ENCODE measurements at places on chromosomes 3 and 15.
A peak's percentile ranks its signal among the peaks of the same experiment; 100 is the strongest.

DNA sequence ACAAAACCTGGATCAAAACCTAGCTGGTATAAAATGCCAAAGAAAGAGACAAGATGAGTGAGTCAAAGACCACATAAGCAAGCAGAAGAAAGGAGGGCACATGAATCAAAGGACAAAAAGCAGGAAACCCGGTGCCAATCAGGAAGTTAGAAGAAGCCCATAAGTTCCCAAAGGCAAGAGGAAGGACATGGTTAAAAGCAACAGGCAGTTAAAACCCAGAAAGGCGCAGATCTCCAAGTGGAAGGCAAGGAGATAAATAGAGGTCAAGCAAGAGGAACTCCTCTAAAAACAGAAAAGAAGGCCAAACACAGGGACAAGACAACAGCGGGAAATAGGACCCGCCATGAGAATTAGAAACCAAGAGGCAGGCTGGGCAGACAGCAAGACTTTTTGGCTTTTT, 4.4 kb downstream of the TMOD2 start:
- no peak for DNase-seq

GRCh38 chr3:107797586-107797985, 274.8 kb downstream of the BBX start:
- peak; percentile 21 for DNase-seq

DNA sequence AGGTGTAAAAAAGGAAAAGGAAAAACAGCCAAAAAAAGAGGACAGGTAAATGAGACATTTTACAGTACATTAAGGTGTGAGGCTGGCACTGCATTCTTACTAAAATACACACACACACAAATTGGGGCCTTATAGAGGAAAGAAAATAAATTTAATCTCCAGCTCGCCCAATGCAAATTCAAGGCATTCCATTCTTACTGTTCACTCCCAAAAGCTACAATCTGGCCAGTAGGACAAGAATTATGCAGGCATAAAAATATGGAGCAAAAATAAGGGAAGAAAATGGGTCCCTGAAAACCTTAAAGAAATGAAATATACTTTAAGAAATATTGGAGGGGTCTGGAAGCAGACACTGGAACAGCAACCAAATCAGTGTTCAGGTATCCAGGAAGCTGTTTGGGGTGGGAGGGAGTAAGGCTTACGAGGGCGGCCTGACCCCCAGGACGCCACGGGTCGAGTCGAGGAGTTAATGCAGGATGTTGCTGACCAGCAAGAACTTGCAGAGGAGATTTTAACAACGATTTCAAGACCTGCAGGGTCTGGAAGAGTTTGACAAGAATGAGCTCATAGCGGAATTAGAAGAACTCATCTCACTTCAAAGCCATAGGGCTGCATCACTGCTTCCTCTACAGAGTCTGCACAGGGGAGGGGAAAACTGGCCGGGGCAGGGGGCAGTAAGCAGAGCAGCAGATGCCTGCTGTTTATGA, 245.5 kb downstream of the TBL1XR1 start:
- no peak for DNase-seq

GRCh38 chr15:70378126-70379031, 280.7 kb upstream of the TLE3 start:
- DNase-seq = no peak

DNA sequence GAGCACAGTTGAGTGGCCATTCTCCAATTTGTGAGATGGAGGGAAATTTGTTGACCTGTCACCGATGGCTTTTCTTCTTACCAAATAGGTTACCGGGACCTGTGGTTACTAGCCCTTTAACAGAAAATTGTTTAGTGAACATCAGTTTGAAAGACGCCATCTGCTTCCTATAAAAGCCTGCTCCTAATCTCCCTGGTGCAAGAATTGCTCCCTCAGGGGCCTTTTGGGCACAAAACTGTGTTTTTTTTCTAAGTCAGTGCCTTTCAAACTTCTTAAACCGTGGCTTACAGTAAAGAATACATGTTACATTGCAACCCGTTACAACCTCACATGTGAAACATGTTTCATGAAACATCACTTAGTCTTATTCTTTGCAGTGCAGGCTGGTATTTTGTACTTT, 15.0 kb downstream of the CACNA2D3 start:
- DNase-seq = no peak

GRCh38 chr3:43161684-43162229, 55.9 kb upstream of the POMGNT2 start:
- DNase-seq = no peak

- no peak for DNase-seq
These were observed 299.4 kb upstream of the GADL1 start for GRCh38 chr3:31193871-31194270.

DNA sequence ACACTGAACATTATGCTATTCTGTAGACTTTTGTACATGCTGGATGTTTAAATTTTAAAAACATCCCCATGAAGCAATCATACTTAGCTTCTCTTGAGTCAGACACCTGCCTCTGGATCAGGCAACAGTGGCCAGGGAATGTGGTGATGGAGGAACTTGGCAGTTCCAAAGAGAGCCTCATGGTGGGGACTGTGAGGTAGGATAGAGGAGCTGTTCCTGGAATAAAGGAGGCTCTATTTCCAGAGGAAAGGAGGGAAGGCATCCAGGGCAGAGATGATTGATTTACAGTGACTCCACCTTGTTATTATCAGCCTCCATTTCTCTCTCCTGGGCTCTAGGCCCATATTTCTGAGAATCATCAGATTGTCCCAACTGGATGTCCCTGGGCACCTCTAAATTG, 35.0 kb upstream of the ABHD17C start:
- DNase-seq = no peak

DNA sequence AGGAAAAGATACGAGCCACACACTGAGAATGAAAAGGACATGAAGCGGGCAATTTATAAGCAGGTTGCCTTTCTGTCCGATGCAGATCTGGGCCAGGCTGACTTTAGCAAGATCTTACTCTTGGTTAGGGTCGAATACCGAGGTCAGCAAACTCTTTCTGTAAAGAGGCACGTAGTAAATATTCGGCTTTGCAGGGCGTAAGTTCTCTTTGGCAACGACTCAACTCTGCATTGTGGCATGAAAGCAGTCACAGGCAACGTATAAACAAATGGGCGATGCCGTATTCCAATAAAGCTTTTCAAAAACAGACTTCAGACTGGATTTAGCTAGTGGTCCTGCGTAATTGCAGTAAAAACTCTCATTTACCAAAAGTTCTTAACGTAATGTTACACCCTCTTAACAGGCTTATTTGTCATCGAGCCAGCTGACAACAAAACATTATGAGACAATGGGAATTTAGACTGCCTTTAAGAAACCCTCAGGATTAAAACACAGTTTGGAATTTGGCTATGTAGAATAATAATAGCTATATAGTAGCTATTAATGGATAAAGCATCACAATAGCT, 13.1 kb upstream of the RPL35A start:
- DNase-seq = no peak

- DNase-seq = no peak
These were observed 10.0 kb upstream of the ST8SIA2 start for GRCh38 chr15:92383519-92384324.

DNA sequence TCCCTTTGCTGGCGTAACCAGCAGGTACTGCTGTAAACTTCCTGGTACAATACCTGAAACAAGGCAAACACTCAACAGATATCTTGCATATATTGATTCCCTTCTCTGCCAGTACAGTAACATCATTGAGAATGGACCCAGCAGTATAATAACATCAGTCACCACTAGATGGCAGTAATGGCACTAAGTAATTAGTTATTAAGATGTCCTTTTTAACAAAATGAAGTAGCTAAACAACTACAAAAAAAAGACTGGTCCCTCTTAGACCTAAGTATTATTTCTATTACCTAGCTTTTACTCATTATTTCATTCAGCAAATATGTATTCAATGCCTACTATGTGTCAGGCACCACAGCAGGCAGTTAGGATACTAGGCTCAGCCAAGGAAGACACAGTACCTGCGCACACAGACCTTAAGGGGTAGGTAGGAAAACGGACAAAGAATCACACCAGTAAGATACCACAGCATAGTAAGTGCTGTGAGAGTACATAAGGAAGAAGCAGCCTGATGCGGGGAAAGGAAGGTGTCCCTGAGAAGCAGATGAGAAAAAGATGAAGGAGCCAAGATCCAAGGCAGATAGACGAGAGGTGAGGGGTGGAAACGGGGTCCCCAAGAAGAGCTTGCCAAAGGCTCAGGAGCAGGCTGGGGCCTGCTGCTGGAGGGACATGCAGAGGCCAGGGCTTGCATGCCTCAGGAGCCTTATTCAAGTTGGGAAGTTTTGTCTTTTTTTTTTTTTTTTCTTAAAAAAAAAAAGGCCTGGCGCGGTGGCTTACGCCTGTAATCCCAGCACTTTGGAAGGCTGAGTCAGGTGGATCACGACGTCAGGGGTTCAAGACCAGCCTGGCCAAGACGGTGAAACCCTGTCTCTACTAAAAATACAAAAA, 102.7 kb upstream of the CHD2 start:
- DNase-seq = peak; percentile 76

GRCh38 chr3:42195879-42196330, 70.1 kb downstream of the CCK start:
- DNase-seq = no peak

GRCh38 chr15:71654720-71655174, 155.6 kb upstream of the NR2E3 start:
- no peak for DNase-seq

DNA sequence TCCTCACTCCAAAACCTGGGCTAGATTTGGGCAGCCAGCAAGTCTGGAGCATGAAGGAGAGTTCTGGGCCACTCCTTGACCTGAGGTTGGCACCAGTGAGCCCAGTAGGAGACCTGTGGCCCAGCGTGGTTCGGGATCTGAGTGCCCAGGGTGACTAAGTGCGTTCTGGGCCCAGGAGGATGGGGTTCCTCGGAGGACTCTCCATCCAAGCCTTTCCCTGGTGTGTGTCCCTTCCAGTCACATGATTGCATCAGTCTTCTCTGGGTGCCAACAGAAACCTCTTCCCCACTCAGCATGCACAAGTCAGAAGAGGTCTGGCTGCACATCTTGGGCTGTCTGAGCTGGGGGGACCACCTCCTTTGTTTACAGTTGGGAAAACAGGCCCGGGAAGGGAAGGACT, 14.9 kb downstream of the TMEM43 start:
- no peak for DNase-seq

DNA sequence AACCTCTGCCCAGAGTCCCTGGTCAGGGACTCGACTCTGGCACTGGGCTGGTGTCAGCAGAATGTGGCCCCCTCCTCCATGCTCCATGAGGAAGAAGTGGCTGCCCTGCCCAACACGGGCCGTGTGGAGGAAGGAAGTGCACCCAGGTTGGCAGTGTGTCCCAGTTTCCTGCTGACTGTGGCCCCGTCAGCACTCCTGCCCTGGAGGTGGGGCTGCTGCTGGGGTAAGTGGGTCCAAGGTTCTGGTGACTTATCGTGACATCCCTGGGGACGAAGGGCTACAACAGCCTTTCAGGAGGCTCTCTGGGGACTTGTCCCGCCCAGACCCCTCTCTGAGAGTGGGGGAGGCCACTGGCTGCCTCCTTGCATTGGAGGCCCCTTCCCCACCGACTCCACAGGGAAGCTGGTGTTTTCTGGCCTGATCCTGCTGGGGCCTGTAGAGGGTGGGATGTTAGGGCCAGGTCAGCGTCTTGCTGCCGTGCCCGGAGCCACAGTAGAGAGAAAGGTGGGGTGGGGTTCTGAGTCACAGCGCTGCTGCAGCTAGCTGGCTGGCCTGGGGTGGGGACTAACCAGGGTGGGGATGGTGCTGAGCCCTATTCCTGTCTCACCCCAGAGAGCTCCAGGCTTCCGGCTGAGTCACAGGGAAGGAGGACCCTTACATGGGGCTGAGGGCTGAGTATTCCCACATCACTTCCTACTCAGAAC, 10.5 kb downstream of the SEMA4B start:
- DNase-seq = peak; percentile 93

GRCh38 chr3:169964176-169964575, 2.4 kb upstream of the SEC62 start:
- peak; percentile 15 for DNase-seq

DNA sequence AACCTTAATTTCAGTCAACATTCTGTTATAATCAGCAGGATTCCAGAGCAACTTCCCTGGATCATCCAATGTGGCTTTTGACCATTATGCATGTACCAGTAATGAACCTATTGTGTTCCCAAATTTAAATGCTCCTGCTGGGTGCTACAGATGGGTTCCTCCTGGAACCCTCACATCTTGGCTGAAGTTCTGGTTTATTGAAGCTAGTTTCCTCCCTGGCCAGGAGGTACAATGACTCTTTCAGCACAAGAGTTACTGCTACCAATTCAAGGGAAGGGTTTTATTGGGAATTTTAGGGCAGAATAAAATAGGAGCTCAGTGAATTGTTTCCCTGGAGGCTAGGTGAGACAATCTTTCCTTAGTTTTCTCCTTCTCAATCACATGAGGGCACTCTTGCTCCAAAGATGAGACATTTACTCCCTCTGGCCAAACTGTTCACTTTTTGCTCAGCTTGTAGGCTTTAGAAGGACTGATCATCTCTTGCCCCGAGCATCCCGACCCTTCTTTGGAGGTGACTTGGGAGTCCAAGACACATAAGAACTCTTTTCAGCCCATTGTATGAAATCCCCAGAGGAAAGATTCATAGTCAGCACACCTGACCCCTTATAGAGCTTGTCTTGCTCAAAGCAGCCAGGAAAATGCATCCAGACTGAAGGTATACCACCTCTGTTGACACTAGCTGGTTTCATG, 8.8 kb upstream of the NPHP3 start:
- DNase-seq = peak; percentile 46

DNA sequence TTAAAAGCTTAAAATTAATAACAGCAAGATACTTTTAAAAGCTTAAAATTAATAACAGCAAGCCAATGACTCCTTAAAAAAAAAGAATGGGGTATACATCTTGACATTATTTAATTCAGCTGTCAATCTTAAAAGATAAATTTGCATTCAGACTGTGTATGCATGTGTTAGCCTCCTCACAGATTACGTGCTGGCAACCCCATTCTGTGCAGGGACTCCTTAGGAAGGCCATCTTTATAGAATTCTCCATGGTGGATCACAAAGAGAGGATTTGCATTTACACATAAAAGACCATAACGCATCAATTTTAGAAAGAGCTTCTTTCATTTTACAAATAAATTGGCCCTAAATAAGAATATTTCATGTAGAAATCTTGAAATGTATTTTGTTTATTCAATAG, 87.2 kb downstream of the B3GALNT1 start:
- no peak for DNase-seq

- DNase-seq = no peak
These were observed 3.0 kb upstream of the TKT start for GRCh38 chr3:53258600-53259426.

GRCh38 chr3:100053951-100054620, 60.2 kb downstream of the FILIP1L start:
- DNase-seq = no peak

- DNase-seq = no peak
These were observed 138.3 kb downstream of the TAFA4 start for GRCh38 chr3:68793759-68794701.

DNA sequence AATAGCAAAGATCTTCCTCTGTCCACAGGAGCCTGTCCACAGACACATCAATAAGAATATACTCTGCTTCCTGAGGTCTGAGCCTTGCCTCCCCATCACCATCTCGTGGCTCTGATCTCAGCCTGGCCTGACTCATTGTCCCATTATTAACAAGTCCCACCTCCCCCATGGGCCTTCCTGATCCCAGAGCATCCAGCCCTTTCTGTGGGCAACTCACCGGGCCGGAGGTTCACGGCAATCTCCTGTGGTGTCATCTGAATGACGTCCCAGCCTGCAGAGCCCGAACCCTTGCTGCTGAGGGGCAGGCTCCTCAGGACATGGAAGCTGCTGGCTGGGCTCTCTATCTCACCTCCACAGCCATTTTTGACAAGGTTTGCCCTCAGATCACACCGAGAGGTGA, 28.1 kb downstream of the ITGB5 start:
- DNase-seq = peak; percentile 89

- no peak for DNase-seq
These were observed 43.1 kb upstream of the TIPARP start for GRCh38 chr3:156631323-156631722.

All from A172 (cell line).